ENCODE measurements at places on chromosomes 3 and 15.

DNA sequence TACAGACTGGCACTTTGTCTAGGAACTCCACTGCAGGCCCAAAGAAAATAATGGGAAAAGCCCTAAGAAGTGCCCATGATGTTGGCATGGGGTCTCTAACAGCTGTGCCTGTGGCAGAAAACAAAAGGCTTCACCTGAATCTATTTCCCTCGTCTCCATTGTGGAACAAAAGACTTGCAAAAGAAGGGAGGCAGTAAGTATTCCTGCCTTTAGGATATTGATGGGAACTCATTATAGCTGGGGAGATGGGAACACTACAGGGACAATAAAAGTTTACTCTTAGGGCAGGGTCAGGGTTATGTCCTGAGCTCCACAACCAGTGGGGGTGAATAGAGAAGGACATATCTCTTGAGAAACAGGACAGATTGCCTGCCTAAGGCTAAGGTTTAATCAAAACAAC lies 930.6 kb upstream of the EPHA6 start:
- DNase-seq, result no peak

DNA sequence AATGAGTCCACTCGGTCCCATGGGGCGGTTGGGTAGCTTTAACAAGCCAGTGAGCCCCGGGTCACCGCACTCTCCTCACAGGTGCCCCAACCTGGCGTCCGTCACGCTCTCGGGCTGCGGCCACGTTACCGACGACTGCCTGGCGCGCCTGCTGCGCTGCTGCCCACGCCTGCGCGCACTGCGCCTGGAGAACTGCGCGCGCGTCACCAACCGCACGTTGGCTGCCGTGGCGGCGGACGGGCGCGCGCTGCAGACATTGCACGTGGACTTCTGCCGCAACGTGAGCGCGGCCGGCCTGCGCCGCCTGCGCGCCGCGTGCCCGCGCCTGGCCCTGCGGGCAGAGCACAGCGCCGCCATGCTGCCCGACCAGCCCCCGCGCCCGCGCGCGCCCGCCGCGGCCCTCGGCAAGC lies 3.4 kb downstream of the FBXL22 start:
- DNase-seq, result peak; percentile 91

DNA sequence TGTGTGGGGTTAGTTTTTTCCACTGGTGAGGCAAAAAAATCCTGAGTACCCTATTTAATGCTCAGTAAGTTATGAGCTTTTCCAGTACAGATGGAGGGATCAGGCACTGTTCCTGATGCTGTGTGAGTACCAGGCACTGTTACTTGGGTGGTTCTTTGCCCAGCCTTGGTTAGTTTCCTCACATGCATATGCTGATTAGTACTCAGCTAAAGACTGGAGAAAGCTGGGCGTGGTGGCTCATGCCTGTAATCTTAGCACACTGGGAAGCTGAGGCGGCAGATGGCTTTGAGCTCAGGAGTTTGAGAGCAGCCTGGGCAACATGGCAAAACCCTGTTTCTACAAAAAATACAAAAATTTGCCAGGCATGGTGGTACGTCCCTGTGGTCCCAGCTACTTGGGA lies 210.3 kb upstream of the SGO1 start:
- no peak for DNase-seq

GRCh38 chr15:98537516-98538060 lies 110.8 kb upstream of the IGF1R start:
- no peak for DNase-seq

DNA sequence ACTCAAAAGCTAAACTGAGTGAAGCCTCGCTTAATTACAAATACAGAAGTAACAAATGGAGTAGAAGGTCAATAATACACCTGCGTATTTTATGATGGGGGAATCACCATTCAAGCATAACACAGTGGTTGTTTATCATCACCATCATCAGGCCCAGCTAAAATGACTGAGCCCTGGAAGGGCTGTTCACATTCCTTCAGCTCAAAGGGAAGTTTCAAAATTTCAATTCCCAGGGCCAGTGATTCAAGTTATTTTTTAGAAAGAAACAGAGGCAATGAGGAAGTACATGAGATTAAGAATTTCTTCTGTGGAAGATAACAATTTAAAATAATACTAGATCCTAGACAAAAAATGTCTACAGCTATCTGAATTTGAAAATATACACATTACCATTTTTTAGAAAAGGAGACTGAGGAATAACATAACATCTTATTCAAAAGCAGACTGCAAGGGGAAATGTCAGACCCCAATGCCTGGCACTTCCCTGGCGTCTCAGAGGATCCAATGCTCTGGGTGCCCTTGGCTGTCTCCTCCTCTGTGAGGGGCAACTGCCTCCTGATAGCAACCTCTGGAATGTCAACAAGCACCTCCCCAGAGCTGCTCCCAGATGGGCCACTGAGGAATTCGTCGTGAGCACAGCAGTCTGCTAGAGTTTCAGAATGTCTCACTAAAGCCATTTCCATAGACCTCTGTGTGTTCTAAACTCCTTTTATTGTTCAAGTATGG lies 22.8 kb downstream of the EHD4 start:
- no peak for DNase-seq

- no peak for DNase-seq
Observed at GRCh38 chr3:41296556-41296955, 97.3 kb downstream of the CTNNB1 start.

DNA sequence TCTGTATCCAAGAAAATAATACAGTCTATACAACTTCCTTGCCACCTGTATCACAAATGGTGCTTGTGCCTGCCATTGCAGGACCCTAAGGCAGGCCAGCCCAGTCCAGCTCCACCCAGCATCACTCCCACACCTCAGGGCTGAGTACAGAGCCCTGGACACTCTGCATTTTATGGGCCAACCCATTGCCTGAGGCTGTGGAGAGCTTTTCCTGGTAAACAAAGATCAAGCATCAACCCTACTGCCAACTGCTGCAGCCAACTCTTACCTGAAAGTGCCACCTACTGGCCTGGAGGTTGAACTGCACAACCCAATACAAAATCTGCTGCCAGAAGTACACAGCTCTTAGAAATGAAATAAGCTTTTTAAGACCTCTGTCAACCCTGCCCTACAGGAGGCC lies 1082.2 kb downstream of the NAALADL2 start:
- no peak for DNase-seq

DNA sequence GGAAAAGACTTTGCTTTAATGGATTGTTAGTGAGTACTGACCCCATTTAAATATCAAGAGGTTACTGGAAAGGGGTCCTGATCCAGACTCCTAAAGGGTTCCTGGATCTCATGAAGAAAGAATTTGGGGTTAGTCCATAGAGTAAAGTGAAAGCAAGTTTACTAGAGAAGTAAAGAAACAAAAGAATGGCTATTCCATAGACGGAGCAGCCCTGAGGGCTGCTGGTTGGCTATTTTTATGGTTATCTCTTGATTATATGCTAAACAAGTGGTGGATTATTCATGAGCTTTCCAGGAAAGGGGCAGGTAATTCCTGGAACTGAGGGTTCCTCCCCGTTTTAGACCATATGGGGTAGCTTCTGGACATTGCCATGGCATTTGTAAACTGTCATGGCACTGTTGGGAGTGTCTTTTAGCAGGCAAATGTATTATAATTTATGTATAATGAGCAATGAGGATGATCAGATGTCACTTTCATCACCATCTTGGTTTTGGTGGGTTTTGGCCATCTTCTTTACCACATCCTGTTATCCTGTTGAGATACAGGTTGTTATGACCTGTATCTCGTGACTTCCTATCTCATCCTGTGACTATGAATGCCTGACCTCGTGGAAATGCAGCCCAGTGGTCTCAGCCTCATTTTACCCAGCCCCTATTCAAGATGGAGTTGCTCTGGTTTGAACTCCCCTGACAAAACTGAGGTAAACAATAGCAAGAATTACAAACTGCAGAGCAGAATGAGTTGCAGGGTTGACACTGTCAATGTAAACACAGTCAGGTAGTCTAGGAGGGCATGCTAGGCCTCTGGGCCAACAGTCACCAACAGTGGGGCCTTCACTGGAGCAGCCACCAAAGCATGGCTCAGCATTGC lies 10.3 kb upstream of the GPR160 start:
- DNase-seq, result no peak

GRCh38 chr3:19202303-19202702 lies 54.0 kb downstream of the KCNH8 start:
- DNase-seq, result no peak

DNA sequence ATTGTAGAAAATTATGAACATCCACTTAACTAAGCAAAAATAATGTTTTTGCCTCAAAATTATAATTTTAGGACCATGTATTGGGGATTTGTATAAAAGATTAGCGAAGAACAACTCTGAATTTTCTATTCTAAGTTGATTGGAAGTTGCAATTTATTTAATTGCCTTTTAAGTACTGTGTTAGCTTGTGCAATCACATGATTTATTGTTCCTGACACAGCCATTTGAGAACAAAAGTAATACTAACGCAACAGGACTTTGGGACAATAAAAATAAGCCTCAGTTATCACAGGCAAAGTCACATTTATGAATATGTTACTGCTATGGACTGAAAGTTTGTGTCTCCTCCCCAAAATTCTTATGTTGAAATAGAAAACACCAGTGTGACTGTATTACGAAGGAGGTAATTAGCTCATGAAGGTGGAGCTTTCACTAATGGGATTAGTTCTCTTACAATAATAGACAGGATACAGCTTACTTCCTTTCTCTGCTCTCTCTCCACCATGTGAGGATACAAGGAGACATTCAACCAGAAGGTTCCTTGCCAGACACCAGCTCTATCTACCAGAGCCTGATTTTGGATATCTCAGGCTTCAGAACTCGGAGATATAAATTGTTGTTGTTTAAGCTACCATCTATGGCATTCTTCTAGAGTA lies 745.9 kb downstream of the ZBBX start:
- no peak for DNase-seq
